ENCODE measurements at places on chromosomes 13 and 19. TPM values are rescaled to one million over a fixed set of nuclear protein-coding genes. Genes with fewer than 3 reads are reported as not detected.
A peak's percentile ranks its signal among the peaks of the same experiment; 100 is the strongest.

The MIR17HG gene
- 8.1 TPM for total RNA-seq

The EBI3 gene
- total RNA-seq, result 0.35 TPM

The CRX gene
- not detected for total RNA-seq

The GNG8 gene
- total RNA-seq, result not detected

The ZSCAN4 gene
- total RNA-seq, result not detected

The NLRP5 gene
- not detected for total RNA-seq

The HCST gene
- total RNA-seq, result not detected

The CYP2A6 gene
- not detected for total RNA-seq

The FUT1 gene
- 14.7 TPM for total RNA-seq

The SMIM24 gene
- total RNA-seq, result not detected

The GGN gene
- total RNA-seq, result 0.27 TPM

DNA sequence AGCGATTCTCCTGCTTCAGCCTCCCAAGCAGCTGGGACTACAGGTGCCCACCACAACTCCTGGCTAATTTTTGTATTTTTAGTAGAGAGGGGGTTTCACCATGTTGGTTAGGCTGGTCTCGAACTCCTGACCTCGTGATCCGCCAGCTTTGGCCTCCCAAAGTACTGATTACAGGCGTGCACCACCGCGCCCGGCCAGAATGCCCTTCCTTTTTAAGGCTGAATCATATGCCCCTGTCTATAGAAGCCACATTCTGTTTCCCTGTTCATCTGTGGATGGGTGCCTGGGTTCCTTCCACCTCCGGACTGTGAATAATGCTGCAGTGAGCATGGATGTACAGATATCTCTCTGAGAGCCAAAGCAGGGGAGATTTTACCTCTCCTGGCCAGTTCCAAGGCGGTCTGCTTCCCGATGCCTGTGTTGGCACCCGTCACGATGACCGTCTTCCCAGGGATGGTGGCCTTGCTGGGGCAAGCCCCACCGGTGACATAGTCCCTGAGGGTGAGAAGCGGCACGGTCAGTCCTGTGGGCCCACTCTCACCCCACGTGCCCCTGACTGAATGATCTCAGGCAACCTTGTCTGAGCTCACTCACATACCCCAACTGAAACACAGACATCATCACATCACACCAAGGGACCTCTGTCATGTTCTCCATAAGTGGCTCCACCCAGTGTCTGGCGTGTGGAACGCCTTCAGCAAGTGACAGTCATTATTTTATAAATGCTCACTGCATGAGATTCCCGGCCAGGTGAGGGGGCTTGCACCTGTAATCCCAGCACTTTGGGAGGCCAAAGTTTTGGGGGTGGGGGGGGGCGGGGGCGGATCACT, 4.0 kb downstream of the RDH13 start:
- H3K36me3 ChIP-seq, result peaks cover 49% of the 10 kb centered on the region
- no peak overlapping the region for H3K27ac ChIP-seq
- H3K4me1 ChIP-seq, result no peaks in the 10 kb centered on the region
- no peak overlapping the region for H3K4me3 ChIP-seq
- no peak for DNase-seq

- peak; percentile 10 for DNase-seq
- no peaks in the 10 kb centered on the region for H3K4me1 ChIP-seq
- H3K27ac ChIP-seq, result no peak overlapping the region
- H3K27me3 ChIP-seq, result peaks cover 54% of the 10 kb centered on the region
- no peak overlapping the region for H3K4me3 ChIP-seq
Observed at GRCh38 chr13:36718686-36719085, 44.9 kb downstream of the SERTM1 start.

- peaks cover 25% of the 10 kb centered on the region for H3K4me1 ChIP-seq
- H3K4me3 ChIP-seq, result no peak overlapping the region
- no peaks in the 10 kb centered on the region for H3K36me3 ChIP-seq
- DNase-seq, result no peak
- no peak overlapping the region for H3K27ac ChIP-seq
Observed at GRCh38 chr19:16594131-16594586, 21.9 kb upstream of the SLC35E1 start.

DNA sequence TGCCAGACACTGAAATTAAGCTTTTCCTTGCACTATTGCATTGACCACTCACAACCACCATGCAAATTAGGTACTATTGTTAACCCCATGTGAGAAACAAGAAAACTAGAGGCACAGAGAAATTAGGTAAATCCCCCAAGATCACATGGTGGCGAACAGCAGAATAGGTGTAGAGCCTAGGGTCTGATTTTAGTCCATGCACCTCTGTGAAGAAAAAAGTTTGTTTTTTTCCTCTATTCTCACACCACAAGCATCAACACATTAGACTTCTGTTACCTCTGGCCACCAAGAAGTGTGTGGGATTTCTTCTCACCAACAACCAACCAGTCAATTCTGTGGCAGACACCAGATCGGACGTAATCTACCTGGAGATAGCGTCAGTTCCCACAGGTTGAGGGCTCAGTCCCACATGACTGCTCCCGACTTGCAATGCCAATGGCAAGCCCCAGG, 391.9 kb downstream of the COG6 start:
- no peak overlapping the region for H3K4me3 ChIP-seq
- no peaks in the 10 kb centered on the region for H3K27me3 ChIP-seq
- no peaks in the 10 kb centered on the region for H3K36me3 ChIP-seq
- H3K27ac ChIP-seq, result no peak overlapping the region

- DNase-seq, result no peak
- H3K4me1 ChIP-seq, result no peaks in the 10 kb centered on the region
- H3K36me3 ChIP-seq, result no peaks in the 10 kb centered on the region
- H3K4me3 ChIP-seq, result no peak overlapping the region
Observed at GRCh38 chr19:48530770-48531169, 19.1 kb upstream of the LMTK3 start.

DNA sequence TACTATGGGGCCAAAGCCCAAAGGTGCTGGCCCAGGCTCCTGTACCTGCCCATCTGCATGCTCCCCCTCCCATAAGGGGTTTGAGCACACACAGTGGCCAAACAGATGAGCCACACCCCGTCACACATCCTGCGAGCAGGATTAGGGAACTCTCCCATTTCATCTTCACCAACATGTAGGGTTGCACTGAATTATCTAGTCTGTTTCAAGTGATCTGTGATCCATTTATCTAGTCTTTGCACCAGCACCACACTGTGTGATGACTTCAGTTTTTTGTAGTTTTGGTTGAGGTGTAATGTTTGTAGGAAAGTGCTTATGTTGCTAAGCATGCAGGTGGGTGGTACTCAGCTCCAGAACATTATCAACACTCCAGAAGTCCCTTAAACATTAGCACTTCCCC, 249.3 kb downstream of the MYO16 start:
- no peak overlapping the region for H3K27ac ChIP-seq
- no peak overlapping the region for H3K4me3 ChIP-seq
- no peak for DNase-seq
- H3K27me3 ChIP-seq, result peaks cover 45% of the 10 kb centered on the region

- no peaks in the 10 kb centered on the region for H3K36me3 ChIP-seq
- H3K27me3 ChIP-seq, result no peaks in the 10 kb centered on the region
- H3K4me3 ChIP-seq, result no peak overlapping the region
- no peak overlapping the region for H3K27ac ChIP-seq
Observed at GRCh38 chr19:6292006-6292405, 12.2 kb upstream of the MLLT1 start.

- peak; percentile 10 for DNase-seq
- peaks cover 19% of the 10 kb centered on the region for H3K36me3 ChIP-seq
- no peak overlapping the region for H3K27ac ChIP-seq
- no peaks in the 10 kb centered on the region for H3K4me1 ChIP-seq
Observed at GRCh38 chr13:50094615-50095293, 79.5 kb downstream of the KCNRG start.

GRCh38 chr13:88979465-88980175, 1308.4 kb downstream of the SLITRK5 start:
- no peak overlapping the region for H3K27ac ChIP-seq
- no peaks in the 10 kb centered on the region for H3K36me3 ChIP-seq
- no peak overlapping the region for H3K4me3 ChIP-seq
- H3K4me1 ChIP-seq, result no peaks in the 10 kb centered on the region
- DNase-seq, result peak; percentile 29
- H3K27me3 ChIP-seq, result no peaks in the 10 kb centered on the region

DNA sequence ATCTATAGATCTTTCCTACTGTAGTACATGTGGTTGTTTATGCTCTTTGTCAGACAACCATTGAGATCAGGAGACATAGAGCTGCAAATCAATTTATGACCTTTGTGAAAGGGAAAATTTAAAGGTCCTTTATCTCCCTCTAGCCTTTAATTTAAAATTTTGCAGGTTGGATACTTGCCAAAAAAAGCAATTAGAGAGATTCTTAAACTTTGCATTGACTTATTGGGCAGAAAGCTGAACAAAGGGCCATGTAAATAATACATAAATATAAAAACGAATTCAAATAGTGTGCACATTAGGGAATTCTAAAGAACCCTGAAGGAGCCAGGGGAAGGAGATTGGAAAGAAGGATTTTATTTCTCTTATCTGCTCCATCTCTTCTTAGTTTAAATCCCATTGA, 22.0 kb upstream of the RB1 start:
- H3K36me3 ChIP-seq, result no peaks in the 10 kb centered on the region
- H3K4me3 ChIP-seq, result no peak overlapping the region
- no peak for DNase-seq
- no peaks in the 10 kb centered on the region for H3K4me1 ChIP-seq
- no peaks in the 10 kb centered on the region for H3K27me3 ChIP-seq

- no peak overlapping the region for H3K4me3 ChIP-seq
- peak; percentile 14 for DNase-seq
- H3K36me3 ChIP-seq, result peaks cover 11% of the 10 kb centered on the region
- H3K27ac ChIP-seq, result no peak overlapping the region
Observed at GRCh38 chr13:39040206-39040605, 1.9 kb downstream of the NHLRC3 start.

- H3K4me3 ChIP-seq, result no peak overlapping the region
- no peaks in the 10 kb centered on the region for H3K4me1 ChIP-seq
- H3K27ac ChIP-seq, result no peak overlapping the region
Observed at GRCh38 chr19:30229525-30230174, 142.5 kb upstream of the ZNF536 start.

All from MCF 10A (cell line).